ENCODE measurements at places on chromosomes 3 and 15.

DNA sequence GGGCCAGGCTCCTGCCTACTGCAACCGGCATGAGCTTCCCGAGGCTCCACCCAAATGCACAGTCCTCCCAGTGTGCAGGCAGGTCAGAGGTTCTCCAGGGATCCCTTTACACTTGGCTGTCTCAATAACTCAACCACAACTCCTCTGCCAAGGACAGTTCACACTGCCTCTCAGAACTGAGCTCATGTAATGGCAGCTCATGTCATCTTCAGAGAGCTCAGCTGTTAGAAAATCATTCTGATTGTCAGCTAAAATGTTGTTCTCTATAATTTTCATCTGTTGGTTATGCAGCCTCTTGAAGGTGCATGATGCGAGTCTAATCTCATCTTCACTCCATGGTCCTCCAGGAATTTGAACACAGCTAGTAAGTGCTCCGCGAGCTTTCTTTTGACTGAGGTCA, 76.7 kb downstream of the SST start:
- no peak for DNase-seq

DNA sequence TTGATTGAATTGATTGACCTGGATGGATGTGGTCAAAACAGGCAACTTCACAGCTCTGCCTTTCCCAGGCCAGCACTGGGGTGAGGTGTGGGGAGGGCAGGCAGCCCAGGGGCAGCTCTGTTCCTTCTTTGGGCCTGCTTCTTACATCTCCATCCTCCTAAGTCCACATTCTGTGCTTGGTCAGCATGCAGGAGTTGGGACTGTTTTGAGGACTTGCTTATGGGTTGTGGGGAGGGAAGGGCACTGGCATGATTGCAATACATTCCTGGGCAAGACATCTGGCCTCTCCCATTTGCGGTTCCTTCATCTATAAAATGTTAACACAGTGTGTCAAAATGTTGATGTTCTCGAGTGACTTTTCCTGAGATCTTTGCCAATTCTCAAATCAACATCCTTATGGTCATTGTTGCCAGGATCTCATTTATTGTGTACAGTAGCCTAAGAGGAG, 84.1 kb downstream of the ST6GAL1 start:
- DNase-seq: no peak

DNA sequence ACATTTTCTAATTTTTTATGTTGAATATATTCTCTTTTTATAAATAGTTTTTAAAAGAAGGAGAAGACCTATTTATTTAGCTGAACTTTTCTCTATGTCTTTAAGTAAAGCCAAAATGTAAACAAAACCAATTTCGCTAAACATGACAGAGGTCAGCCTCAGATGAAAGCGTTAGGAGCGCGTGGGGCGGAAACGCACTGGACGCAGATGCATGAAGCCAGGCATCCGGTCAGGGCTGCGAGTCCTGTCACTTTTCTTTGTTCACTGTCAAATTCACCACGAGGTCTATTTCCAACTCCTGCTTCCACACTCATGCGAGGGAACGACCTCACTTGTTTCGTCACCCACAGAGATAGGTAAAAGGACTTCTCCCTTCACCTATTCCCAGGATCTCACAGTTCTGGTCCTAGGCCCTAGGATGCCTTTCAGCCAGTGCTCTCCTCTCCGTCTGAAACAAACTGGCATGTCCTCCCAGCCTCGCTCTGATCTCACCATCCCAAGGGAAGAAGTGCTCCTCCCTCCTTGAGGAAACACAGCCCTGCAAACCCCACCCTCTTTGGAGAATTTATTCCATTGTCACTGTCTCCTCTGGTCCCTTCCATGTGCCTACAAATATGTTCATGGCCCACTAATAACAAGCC, 57.9 kb downstream of the ITGB5 start:
- DNase-seq: no peak

DNA sequence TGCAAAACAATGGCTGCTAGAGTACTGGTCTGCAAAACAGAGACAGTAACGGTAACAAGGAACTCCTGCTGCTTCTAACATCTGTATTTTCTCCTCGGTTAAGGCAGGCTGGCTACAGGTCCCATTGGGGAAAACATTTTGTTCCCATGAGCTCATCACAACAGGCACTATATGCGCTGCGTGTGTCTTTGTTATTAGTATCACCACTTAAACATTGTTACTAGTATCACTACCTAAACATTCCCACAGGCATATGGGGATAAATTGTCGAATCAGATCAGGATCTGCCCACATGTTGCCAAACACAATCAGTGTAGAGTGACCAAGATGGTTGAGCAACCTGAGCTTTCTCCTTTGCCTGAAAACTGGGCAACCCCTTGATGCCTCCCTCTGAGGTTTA, 77.2 kb downstream of the TOP2B start:
- DNase-seq: no peak

GRCh38 chr3:56022619-56023018, 445.6 kb downstream of the ERC2 start:
- DNase-seq: no peak

GRCh38 chr3:41863024-41863423, 98.9 kb downstream of the ULK4 start:
- DNase-seq: no peak

DNA sequence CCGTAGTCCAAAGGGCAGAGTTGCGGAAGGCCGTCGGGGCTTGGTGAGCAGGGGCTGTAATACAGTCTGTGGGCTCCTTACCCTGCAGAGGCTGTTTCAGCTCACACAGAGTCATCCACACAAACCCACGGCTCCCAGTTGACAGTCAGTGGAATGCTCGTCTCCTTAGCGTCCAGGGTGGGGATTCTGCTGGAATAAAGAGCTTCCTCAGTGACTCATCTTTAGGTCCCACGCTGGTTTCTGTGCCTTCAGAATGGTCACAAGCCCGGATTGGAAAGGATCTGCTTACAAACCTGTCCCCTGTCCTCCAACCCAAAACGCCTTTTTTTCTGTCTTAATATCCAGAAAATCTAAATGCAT, 201.3 kb upstream of the TPM1 start:
- no peak for DNase-seq

GRCh38 chr3:195056506-195056905, 214.5 kb downstream of the XXYLT1 start:
- DNase-seq: no peak

- DNase-seq: no peak
These were observed 51.8 kb upstream of the CCDC54 start for GRCh38 chr3:107325446-107325845.

GRCh38 chr15:40062816-40063562, 24.0 kb upstream of the SRP14 start:
- no peak for DNase-seq

DNA sequence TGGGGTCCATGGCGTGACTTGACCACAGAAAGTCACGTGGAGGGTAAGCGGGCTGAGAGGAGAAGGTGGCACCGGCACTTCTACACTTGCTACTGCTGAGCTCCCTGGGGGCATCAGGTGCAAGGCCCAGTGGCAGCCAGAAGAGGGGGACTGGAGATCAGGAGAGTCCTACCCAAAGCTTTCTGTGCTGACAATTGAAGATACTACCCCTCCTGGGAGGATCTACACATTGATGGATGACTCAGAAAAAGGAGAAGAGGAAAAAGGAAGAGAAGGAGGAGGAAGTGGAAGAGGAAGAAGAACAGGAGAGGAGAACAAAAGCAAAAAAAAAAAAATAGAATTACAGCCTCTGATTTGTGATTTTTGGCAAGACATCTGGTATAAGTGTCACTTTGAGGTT, 41.2 kb downstream of the MYO5C start:
- DNase-seq: no peak

DNA sequence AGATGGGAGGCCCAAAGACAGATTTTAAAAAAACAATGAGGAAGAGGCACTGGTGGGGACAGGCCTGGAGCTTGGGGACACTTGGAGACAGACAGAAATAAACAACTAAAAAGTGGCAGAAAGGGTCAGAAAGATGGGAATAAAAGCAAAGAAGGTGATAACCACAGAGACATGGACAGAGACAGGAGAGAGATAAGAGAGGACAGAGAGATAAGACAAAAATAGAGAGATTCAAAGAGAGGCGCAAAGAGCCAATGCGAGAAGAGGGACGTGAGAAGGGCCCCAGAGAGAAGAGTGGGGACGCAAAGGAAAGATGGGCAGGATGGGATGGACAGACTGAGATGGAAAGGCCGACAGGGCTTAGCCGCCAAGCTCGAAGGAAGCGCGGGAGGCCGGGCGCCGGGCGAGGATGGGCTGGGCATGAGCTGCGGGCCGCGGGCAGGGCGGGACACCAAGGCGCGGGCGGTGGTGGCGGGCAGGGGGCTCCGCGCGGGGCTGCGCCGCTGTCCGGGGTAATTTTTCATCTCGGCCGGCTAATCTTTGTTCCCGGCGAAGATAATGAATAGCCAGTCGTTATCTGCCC, 3.1 kb upstream of the GATA2 start:
- no peak for DNase-seq

DNA sequence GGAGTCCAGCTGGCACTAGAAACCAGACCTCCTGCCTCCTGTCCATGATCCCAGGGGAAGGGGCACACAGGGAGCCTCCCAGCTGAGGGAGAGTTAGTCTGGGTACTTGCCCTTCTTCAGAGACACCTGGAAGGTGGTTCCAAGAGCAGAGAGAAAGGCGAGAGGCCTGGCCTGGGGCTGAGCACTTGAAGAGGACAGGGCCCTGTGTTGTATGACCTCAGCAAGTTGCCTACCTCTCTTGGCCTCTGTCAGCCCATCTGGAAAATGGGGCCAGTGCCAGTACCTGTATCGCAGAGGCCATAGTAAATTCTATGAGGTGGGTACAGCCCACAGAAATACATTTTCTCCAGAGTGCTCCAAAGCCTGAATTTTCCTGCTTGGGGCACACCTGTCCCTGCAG, 19.5 kb downstream of the PTH1R start:
- no peak for DNase-seq

- DNase-seq: no peak
These were observed 152.4 kb upstream of the CGNL1 start for GRCh38 chr15:57223887-57224286.

- no peak for DNase-seq
These were observed 17.2 kb downstream of the CCDC33 start for GRCh38 chr15:74253211-74253921.

GRCh38 chr3:129603561-129603942, 2.9 kb downstream of the PLXND1 start:
- DNase-seq: no peak

DNA sequence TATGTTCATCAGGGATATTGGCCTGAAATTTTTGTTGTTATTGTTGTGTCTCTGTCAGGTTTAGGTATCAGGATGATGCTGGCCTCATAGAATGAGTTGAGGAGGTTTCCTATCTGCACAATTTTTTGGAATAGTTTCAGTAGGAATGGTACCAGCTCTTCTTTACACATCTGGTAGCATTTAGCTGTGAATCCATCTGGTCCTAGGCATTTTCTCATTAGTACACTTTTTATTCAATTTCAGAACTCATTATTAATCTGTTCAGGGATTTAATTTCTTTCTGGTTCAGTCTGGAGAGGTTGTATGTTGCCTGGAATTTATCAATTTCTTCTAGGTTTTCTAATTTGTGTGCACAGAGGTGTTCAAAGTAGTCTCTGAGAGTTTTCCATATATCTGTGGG, 57.0 kb downstream of the STRIT1 start:
- no peak for DNase-seq

DNA sequence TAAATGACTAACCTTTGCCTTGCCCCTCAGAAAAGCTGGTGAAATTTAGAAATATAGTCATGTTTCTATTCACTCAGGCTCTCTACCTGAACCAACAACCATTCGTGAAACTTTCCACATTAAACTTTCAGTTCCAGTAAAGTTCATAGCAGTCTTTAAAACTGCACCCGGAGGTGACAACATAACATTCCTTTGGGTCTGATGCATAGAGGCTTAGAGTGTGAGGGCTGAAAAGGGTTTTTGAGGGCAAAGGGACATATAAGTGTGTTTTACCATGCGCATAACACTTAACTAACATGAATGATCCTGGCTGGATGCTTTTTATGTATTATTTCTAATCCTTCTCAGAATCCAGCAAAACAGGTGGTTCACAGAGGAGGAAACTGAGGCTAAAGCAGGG, 471.7 kb upstream of the MCTP2 start:
- DNase-seq: no peak

DNA sequence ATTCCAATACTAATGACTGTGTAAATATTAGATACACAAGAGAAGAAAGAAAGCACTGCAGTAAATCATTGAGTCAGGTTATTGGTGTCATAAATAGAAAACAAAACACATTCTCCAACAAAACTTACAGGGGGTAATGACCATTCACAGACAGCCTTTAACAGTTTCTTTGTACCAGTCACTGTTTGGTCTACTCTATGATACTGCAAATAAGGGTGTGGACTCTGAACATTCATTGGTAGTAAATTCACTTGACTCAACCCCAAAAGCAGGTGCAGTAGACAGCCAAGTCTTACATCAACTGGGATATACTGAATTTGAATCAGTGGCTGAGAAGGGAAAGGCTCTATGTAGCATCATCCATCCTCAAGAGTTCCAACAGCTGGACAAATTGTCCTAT, 463.5 kb downstream of the FOXP1 start:
- DNase-seq: no peak

DNA sequence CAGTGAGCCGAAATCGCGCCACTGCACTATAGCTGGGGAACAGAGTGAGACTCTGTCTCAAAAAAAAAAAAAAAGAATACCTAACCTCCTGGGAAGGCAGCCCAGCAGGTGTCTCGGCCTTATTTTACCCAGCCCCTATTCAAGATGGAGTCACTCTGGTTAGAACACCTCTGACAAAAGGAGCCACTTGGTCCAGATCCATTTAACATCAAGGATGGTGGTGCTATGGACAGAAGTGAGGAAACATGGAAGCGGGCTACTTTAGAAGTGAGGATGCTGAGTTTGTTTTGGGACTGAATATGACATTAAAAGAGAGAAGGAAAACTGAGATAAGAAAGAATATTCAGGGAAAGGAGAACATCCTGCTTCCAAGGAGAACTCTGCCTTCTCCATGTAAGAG, 14.7 kb downstream of the GLDN start:
- DNase-seq: no peak

DNA sequence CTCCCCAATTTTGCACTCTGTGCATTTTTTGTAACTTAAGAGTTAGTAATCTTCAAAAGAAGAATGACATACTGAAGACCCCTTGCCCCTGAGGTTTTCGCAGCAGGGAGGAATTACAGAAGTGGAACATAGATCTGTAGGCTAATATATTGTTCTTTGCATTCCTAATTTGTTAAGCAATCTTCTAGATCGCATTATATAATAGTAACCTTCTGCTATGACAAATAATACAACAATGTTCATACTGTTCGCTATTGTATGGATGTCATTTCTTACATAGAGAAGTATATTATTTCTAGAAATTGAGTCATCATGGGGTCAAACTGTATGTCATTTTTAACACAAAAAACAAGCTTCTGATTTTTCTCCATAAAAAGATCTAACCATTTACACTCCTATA, 95.8 kb upstream of the TGFBR2 start:
- DNase-seq: no peak

GRCh38 chr3:127825756-127826155, 3.4 kb upstream of the MGLL start:
- no peak for DNase-seq

DNA sequence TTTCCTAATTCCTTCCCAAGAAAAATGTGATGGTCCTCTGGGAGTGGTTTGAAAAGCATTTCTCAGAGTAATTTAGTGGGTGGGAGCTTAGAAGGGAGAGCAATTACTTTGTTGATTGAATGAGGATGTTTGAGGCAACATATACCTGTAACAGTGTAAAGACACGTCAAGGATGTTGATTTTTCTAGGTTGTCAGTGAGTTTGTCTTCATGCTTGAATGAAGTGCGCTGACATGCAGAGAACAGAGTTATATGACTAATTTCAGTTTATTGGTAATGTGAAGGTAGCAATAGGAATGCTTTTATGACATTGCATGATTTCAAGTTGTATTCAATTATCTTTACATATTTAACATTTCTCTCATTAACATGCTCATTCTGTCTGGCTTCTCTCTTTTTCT, 286.9 kb downstream of the NFKBIZ start:
- DNase-seq: no peak

GRCh38 chr3:176633511-176633910, 563.8 kb downstream of the TBL1XR1 start:
- no peak for DNase-seq

All from stimulated activated CD4-positive, alpha-beta T cell treated with anti-CD3 and anti-CD28 coated beads, Interleukin-4, amount 100 ng/mL, for 4 hours (primary cell).